GM23248 (cell line): ENCODE measurements at places on chromosomes 6 and 20.

DNA sequence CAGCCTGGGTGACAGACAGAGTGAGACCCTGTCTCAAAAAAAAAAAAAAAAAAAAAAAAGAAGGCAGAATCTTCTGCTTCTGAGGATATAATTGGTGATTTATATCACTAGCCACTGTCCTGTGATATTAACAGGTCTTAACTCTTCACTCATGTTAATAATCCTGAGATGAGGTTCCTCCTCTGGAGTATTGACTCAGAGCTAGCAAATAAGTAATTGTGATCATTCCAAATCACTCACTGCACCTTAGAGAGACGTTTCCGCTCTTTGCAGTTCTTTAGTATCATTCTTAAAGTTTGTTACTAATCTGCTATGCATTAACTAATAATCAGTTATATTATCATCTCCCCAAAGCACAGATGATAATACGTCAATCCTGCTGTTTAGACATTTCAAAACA lies 41.6 kb upstream of the NOX3 start:
- DNase-seq, result no peak

- peak; percentile 27 for DNase-seq
Observed at GRCh38 chr6:26432627-26433201, 7.6 kb upstream of the BTN3A3 start.

- DNase-seq, result no peak
Observed at GRCh38 chr20:24605937-24606455, 136.6 kb downstream of the SYNDIG1 start.

DNA sequence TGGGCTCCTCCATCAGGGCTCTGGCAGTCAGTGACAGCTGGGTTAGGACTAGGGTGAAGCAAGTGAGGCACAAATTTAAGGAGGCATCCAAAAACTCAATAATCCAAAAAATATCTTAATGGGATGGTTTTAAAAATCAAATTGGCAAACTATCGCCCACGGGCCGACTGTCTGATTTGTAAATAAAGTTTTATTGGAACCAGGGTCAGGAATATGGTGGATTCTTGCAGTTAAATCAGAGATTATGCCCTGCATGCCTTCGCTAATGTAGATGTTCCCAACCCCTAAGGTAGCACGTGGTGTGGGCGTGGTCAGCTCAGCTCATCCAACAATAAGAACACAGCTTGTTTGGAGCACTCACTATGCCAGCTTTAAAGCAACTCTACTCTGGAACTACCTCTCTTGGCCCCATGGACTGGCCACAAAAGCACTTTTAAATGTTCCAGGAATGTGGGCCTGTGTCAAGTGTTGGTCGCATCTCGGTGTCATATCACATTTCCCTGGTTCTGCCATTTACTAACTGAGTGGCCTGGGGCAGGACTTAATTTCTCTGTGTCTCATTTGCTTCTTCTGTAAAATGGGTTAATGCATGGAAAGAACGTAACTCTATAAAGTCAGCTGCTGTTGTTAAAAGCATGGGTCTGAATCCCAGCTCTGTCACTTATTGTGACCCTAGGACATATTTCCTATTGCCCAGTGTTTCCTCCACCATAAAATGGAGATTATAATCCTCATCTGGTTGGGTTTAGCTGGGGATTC lies 7.0 kb downstream of the TP53RK start:
- no peak for DNase-seq

GRCh38 chr20:44384423-44385027 lies 29.0 kb downstream of the HNF4A start:
- peak; percentile 71 for DNase-seq

DNA sequence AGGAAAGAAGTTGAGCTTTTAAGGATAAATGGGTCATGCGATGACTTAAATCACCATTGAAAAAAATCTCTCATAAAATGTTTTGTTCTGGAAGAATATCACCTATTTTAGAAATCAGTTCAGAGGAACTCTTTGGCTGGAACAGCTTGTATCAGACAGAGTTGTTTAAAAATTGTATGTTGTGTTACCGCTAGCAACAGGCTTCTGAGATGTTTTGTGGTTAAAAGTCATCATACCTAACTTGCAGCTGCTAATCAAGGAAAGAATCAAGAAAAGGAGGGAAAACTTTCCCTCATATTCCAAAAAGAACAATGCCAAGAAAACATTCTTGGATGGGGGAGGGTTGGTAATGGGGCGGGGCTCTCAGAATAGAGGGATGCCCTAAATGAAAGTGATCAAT lies 220.7 kb upstream of the CITED2 start:
- DNase-seq, result peak; percentile 31

- no peak for DNase-seq
Observed at GRCh38 chr6:6545616-6546317, 42.8 kb upstream of the LY86 start.

DNA sequence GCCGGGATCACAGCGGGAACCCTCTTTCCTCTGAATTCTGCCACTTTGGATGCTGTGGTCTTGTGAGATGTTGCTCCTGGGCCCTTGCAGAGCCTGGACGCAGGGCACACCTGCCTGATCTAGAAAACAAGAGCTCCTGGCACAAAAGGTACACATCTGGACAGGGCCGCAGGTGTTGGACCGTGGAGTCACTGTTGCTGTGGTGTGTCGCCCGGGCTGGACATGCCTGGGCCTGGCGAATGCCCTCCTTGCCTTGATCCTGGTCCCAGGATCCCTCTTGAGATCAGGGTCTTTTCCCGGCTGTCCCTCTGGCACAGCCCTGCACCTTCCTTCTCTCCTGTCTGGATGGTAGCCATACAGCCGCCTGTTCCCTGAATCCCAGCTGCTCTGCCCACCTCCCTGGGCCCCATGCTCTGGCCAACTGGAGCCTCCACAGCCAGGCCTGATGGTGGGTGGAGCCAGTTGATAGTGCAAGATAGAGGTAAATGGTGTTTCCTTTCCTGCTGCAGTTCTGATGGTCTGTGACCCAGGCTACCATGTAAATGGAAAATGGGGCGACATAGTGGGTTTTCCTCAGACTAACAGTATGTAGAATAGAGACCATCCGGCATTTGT lies 5.0 kb downstream of the FOXP4 start:
- DNase-seq, result no peak

DNA sequence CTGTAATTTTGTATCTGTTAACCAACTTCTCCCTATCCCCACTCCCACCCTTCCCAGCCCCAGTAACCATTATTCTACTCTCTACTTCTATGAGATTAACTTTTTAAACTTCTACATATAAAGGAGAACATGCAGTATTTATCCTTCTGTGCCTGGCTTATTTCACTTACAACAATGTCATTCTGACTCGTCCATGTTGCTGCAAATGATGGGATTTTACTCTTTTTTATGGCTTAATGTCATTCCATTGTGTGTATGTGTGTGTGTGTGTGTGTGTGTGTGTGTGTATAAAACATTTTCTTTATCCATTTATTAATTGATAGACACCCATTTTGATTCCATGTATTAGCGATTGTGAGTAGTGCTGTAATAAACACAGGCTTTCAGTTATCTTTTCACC lies 76.1 kb downstream of the COL19A1 start:
- peak; percentile 6 for DNase-seq

- DNase-seq, result no peak
Observed at GRCh38 chr6:170271771-170272314, 19.0 kb downstream of the DLL1 start.

DNA sequence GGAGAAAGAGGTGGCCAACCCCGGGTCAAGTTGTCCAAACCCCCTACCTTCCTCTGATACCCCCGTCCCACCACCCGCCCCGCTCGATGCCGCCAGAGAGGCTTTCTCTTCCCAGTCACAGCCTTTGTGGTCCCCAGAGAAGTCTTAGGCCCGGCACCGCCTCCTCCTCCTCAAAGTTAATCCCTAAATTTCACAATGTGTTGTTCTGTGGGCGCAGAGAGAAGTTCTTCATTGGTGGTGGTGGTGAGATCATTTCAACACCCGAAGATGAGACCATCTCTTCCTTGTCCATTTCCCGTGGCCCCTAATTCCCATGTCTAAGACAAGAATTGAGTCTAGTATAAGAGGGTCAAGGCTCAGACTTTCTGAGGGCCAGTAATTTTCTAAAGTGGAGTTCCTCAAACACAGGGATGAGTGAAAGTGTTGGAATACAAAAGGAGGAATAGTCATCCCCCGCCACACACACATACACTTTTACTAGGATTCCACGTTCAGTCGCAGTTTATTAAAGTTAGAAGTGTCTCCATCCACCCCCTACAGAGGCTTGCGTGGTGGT lies 10.4 kb downstream of the TRIM31 start:
- peak; percentile 77 for DNase-seq

DNA sequence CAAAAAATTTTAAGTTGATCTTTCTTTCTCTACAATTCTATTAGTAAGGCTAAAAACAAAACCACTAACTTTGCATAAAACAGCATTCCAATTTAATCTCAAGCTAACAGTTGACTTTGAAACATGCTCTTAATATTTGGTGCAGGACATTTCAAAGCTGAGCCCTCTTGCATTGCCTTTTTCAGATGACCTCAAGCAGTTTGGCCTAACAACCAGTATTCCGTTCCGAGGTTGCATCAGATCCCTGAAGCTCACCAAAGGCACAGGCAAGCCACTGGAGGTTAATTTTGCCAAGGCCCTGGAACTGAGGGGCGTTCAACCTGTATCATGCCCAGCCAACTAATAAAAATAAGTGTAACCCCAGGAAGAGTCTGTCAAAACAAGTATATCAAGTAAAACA lies 194.0 kb downstream of the ARHGAP18 start:
- DNase-seq, result no peak
